Stimulated activated CD8-positive, alpha-beta memory T cell treated with anti-CD3 and anti-CD28 coated beads, Interleukin-4, amount 100 ng/mL, for 1 hour (primary cell): ENCODE measurements at places on chromosomes 3 and 15.

- DNase-seq, result no peak
Measured at GRCh38 chr3:166783206-166783605, 596.9 kb downstream of the ZBBX start.

- no peak for DNase-seq
Measured at GRCh38 chr15:88950600-88951160, 37.5 kb upstream of the MFGE8 start.

- no peak for DNase-seq
Measured at GRCh38 chr3:187999821-188000220, 154.1 kb upstream of the LPP start.

DNA sequence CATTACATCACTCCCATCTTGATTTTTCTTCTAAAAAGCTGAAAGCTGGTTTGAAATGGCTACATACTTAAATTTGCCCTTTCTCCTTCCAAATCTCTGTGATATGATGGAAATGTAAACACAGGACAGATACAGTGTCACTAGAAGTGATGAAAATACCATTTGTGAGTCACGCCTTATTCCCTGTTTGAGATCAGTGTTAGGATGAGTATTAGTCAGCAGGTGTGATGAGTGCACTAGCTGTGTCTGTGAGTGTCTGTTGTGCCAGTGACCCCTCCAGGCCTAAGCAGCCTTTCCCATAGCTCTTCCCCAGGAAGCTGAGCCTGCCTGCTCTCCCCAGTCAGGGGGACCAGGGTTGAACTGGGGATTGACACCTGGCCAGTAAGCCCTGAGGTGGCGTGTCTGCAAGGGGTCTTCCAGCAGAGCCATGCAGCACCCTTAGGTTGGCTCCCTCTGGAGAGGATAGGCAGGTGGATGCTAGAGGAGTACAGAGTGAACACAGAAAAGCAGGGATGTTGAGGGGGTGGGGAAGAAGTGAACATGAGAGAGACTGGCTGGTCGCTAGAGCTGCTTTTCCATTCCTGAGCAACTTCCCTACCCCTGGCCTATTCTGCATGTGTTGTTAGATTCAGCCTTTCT is 92.0 kb downstream of the PDE8A start:
- no peak for DNase-seq

GRCh38 chr3:94373456-94373855 is 310.6 kb downstream of the NSUN3 start:
- DNase-seq, result no peak

DNA sequence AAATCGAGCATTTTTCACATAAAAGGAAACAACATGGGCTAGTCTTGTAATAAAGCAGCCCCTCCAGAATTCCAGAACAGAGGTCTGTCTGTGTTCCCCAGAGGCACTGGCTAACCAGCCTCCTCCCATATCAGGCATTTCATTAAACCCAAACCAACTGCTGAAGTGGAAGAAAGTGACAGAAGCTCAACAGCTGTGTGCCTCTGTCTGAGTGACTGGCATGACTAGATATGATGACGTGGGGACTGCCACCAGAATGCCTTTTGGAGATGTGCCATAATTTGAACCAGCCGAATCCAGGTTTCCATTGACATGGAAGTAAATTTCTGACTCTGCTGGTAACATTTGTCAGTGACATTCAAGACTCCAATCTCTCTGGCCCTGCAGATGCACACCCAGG is 8.7 kb downstream of the LIMD1 start:
- DNase-seq, result no peak

DNA sequence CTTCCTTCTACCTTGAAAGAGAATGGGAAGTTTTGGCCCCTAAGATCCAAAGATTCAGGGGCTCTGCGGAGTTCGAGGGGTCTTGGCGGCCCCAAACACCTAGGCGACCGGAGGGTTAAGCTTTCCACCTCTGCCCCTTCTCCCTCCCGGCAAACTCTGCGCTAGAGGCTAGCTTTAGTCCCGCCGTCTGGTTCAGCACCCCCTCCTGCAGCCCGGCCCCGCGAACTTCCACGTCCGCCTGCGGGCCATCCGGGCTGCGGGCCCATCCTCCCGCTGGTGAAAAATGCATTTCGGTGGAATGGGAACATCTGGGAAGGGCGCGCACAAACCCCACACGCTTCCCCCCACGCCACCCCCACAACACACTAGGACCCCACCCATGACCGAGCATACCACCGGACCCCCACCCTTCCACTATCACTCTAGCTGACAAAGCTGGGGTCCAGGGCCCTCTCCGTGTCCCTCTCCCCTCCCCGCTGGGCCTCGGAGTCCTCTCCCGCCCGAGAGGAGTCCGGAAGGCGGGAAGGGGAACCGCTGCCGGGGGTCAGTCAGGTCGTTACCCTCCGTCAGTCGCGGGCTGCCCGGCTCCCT is 1.0 kb downstream of the SHOX2 start:
- no peak for DNase-seq

- DNase-seq, result no peak
Measured at GRCh38 chr3:143831994-143832393, 16.3 kb downstream of the SLC9A9 start.

DNA sequence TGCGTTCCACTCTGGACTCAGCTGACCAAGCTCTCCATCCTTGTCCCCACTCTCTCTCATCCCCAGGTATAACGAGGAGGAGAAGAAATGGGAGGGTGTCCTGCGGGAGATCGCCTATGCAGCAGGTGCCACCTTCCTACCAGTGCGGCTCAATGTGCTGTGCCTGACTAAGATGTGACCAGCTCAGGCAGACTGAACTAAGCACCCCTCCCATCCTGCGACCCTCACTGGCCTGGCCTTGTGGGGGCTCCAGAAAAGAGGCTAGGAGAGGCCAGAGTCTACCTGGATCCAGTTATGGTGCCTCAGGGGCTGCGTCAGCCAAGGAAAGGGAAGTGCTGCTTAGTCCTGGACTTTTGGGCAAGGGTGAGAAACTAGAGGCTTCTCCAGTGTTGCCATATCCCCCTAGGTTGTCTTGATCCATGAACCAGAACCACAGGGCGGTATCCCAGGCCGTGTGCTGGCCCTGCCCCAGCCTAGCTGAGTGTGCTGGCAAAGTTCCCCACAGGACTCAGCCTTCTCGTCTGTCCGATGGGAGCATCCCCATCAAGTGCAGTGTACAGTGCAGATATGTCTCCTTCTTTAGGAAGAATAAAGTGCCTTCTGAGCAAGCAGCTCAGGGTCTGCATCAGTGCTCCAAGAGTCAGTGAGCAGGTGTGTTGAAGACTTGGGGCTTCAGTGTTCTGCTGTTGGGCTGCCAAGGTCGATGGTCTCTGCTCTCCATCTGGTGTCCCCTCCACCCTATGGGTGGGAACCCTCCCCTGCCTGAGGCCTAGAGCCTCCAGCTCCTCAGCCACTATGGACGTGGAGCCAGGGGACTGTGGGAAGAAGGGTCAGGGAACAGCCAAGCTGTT is 6.7 kb downstream of the KLHL40 start:
- DNase-seq, result no peak

- no peak for DNase-seq
Measured at GRCh38 chr3:141959589-141960554, 83.4 kb downstream of the ATP1B3 start.

GRCh38 chr15:78321786-78322185 is 18.4 kb upstream of the CRABP1 start:
- no peak for DNase-seq

- DNase-seq, result no peak
Measured at GRCh38 chr3:17901893-17902292, 159.5 kb upstream of the TBC1D5 start.

DNA sequence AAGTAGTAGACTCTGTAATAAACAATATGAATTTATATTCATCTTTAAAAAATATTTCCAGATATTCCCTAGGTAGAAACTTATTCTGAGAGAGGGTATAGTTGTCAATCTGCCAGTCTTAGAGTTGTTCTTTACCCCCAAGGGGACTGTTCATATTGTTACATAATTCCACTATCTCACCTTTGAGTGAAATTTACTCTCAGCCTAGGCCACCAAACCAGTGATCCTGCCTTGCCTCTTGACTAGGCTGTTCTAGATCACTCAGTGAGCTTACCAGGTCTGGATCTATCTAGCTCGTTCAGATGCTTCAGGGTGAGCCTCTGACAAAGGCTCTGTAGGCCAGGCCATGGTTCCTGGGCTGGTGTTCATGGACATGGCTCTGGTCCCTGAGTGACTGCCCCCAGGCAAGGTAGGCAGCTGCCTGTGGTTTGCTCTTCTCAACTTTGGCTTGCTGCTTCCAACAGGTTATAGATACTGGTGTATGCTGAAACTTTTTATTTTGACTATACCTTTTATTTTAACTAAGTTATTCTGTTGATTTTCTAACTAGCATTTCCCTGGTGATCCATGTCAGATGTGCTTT is 27.6 kb downstream of the ZNF592 start:
- no peak for DNase-seq

DNA sequence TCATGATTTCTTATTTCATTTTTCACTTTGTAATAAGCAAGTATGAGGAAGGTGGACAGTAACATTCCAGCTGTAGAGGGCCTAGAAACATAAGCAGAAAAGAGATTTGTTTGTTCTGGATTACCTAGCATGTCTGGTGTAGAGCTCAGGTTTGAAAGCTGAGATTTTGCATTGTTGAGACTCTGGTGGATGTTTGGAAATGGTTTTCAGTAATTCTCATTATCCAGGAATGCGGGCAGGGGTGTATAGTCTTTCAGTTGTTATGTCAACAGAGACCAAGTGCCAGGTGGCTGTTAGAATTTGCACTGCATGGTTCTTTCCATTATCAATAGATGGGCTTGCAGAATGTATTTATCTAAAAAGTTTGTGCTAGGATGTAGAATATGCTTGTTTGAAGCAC is 10.9 kb downstream of the GPD1L start:
- DNase-seq, result no peak

DNA sequence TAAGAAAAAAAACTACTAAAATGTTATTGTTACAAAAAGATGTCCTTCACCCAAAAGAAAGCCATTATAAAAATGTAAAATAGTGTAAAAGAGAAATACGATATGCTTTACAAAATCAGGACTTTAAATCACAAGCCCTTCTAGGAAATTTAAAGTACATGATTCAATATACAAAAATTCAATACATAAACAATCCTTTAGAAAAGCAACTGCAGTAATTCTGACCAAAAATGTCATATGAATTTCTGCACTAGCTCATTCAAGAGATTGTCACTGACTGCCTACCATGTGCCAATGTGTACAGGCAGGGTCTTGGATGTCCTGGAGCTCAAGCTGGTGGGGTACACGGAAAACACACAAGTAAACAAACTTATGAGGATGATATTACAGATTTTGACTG is 2.5 kb downstream of the MORC1 start:
- no peak for DNase-seq

DNA sequence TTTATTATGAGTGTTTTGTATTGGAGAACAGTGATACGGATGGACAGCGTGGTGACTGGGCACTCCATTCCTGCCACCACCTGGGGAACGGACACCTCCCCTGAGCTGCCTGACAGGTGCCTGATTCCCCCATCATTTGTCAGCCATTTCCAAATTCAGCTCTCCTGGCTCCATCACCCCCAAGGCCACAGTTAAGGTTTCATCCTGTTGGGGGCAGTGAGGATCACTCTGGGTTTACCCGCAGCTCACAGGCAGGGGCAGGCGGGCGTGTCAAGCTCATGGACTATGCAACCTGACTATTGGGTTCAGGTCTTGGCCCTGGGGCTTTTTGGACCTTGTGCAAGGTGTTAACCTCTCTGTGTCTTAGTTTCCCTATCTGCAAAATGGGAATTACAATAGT is 76.3 kb downstream of the RAB11A start:
- DNase-seq, result no peak

- no peak for DNase-seq
Measured at GRCh38 chr3:121072133-121072532, 164.1 kb downstream of the STXBP5L start.

GRCh38 chr15:73839699-73840377 is 33.5 kb upstream of the TBC1D21 start:
- no peak for DNase-seq

GRCh38 chr15:48928877-48929538 is 34.7 kb downstream of the SHC4 start:
- no peak for DNase-seq

DNA sequence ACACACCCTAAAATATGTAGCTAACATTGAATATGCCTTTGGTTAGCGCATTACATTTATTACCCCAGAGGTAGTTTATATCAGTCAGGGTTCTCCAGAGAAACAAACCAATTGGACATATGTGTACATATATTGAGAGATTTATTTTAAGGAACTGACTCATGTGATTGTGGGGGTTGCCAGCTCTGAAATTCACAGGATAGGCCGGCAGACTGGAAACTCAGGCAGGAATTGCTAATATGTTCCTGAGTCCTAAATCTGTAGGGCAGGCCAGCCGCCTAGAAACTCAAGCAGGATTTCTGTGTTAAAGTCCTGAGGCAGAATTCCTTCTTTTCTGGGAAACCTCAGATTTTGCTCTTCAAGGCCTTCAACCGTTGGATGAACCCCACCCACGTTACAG is 189.7 kb downstream of the CDIN1 start:
- DNase-seq, result no peak

DNA sequence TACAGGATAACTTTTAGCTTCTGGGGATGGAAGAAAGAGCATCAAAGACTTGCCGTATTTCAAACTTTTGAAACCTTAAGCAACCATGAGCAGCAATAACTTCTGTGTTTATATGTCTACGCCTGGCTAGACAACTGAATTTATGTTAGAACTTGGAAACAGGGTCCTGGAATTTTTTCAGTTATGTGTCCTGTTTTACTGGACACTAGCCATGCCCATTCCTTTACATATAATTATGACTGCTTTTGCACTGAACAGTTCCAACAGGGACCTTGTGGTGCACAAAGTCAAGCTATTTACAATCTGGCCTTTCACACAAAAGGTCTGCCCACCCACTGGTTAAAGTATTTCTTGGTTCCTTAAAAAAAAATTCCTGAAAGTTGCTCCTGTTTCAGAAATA is 37.1 kb downstream of the TJP1 start:
- no peak for DNase-seq

DNA sequence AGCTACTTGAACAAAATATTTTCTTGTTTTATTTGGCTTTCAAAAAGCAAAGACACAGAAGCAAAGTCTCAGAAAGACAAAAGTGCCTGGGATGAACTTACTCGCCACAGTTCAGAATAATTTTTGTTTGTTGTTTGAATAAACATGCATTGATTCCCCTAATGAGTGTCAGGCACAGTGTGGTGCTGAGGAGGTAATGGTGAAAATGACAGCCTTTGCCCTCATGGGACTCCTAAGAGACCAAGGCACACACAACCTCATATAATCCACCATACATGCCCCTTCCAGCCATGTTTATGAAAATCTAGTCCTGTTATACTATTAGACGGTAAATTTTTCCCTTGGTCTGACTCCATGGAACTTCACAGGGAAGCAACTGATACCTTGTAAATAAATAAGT is 2.5 kb downstream of the GOLIM4 start:
- DNase-seq, result no peak

DNA sequence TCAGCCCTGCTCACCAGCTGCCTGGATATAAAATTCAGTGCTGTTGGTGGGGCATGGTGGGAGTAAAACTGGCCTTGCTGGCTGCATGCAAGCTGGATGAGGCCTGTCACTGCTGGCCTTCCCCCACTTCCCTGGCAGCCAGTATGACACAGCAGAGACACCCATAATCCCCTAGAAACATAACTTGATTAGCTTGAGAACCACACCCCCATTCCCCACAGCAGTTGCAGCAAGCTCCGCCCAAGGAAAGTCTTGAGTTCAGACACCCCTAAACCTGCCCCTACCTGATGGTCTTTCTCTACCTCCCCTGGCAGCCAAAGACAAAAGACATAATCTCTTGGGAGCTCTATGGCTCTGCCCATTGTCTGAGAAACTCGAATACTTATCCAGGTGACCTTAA is 405.1 kb upstream of the NECTIN3 start:
- no peak for DNase-seq

- DNase-seq, result no peak
Measured at GRCh38 chr3:112815981-112816380, 30.7 kb downstream of the CD200R1L start.

- DNase-seq, result no peak
Measured at GRCh38 chr3:30611613-30612436, 5.4 kb downstream of the TGFBR2 start.
